ENCODE measurements at places on chromosomes 13 and 19.
A peak's percentile ranks its signal among the peaks of the same experiment; 100 is the strongest.

GRCh38 chr13:30928978-30929377 is 3.5 kb upstream of the TEX26 start:
- DNase-seq, result no peak

GRCh38 chr19:8458380-8458779 is 13.6 kb downstream of the HNRNPM start:
- DNase-seq, result no peak

DNA sequence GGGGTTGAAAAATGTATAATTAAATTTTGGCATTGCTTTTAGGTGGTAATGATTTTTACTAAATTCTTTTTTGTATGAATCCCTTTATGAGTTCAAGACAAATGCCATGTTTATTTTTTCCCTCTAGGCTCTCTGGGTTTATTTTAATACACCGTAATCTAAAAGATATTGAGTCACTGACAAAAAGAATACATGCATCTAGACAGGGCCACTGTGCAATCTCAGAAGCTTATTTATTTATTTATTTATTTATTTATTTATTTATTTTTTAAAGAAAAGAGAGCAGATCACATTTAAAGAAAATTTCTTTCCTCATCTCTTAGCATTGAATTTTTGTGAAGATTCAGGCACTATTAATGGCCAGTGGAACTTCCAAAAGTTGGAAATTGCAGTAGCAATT is 283.9 kb upstream of the SLC10A2 start:
- no peak for DNase-seq

DNA sequence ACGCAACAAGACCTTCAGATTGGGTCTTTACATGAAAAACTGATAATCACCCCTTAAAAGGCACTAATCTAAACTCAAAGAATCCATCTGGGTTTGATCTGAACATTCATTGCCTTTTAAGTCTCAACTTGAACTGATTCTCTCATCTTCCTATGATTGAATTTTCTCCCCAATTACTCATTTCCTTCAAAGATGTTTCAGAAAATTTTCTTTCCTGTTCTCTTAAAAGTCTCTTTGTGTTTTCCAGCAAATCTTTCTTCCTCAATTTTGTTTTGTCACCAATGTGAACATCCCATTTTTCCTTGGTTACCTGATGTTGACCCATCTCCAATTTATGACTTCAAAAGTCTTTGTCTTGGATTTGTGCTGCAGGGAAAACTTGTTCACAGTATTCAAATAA is 234.3 kb downstream of the DACH1 start:
- DNase-seq, result no peak

DNA sequence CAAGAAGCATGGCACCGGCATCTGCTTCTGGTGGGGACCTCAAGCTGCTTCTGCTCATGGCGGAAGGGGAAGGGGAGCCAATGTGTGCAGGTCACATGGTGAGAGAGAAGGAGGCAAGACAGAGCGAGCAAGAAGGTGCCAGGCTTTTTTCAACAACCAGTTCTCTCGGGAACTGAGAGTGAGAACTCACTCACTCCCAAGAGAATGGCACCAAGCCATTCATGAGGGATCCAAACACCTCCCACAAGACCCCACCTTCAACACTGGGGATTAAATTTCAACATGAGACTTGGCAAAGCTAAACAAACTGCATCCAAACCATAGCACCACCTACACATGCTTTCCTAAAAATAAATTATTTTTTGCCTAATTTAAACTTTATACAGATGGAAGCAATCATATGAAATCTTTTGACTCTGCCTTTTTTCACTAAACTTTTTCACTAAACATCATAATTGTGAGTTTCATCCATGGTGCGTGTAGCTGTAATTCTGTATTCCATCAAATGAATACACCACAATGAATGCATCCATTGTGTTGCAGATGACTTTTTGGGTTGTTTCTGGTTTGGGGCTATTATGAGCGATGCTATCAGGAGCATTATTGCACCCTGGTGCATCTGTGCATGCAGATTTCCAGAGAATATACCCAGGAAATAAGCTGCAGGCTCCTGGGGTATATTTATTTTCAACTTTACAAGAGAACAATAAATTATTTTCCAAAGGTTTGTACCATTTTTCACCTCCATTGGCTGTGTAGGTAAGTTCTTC is 14.6 kb upstream of the IPO5 start:
- DNase-seq, result no peak

GRCh38 chr13:98335721-98336120 is 158.7 kb upstream of the RNF113B start:
- DNase-seq, result no peak

GRCh38 chr13:74921326-74921725 is 560.6 kb downstream of the TBC1D4 start:
- no peak for DNase-seq

DNA sequence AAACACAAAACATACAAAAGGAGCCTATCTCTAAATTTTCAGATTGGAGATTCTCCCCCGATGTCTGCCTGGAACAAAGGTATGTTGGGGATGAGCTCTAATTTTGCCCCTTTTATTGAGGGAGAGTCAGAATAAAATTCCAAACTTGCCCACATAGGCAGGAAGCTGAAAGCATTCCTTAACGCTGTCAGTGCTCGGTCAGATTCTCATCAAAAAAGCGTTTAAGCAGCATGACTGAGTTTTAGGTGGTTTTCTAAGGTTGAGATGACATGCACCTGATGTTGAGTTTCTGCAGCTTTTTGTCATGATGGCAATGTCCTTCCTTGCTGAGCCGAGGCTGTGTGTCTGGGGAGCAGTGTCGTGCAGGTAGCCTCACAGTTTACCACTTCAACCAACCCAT is 48.4 kb upstream of the MEDAG start:
- no peak for DNase-seq

DNA sequence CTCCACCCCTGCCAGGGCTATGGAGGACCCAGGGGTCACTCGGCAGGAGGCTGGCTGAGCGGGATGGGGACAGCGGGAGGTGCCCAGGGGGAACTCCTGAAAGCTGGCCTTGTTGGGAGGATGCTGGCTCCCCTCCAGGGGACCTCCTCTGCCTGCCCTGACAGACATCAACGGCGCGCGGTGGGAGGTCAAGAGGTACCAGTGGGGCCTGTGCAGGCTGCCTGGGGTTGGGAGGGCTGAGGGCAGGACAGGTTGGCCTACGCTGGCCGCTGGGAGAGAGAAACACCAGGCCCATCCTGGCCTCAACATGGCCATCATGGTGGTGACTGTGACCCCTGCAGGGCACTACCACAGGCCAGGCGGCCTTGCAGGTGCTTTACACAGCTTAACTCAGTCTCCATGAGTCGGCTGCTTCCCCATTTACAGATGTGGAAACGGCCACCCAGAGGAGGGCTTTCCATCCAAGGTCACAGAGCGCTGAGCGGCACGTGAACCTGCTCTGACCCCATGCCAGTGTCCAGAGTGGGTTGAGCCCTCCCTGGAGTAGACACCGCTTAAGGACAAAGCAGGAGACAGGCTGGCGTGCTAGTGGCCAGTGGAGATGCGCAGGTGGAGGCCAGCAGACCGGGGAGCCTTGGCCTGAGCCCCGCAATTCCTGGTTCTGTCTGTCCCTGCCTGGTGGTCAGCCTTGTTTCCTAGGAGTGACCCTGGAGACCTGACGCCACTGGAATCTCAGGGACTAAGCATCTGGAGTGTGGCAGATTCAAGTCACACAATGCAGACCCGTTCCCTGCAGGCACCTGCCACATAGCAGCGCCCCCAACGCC is 27.6 kb downstream of the CEBPG start:
- DNase-seq, result no peak

GRCh38 chr13:98576200-98576945 is 534 bp downstream of the STK24 start:
- DNase-seq, result peak; percentile 28

DNA sequence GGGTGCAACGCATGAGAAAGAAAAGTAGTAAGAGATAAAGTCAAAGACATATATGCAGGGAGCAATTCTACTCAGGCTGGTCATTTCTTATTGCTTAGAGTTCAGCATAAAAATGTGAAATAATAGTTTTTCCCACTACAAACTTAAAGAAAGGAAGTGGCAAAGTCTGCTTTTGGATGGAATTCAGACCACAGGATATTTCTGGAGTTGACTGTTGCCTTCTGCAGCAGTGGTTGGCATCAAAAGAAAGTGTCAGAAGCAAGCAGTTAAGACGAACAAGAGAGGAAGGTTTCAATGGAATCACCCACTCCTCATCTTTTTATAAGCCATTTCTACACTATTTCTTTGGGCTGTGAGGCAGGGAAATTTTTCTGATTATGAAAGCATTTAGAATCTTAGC is 36.2 kb upstream of the TRPC4 start:
- DNase-seq, result no peak

- DNase-seq, result no peak
These were observed 20.3 kb downstream of the ACTN4 start for GRCh38 chr19:38667661-38668171.

DNA sequence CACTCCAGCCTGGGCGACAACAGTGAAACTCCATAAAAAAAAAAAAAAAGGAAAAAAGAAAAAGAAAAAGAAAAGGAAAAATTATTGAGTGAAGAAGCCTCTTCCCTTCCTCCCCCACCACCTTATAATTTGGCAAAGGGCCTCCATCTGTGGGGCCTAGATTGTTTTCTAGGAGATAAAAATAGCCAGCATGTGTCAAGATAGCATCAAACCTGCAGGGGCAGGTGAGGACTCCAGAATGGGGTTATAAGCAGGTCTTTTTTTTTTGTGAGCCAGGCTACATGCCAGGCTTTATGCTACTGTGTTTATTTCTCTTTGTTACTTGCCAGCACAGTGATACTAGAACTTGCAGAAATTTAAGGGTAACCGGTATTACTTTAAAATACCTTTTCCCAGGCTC is 11.7 kb upstream of the TRIM13 start:
- DNase-seq, result no peak

GRCh38 chr13:21344662-21345176 is 114.4 kb downstream of the ZDHHC20 start:
- no peak for DNase-seq

DNA sequence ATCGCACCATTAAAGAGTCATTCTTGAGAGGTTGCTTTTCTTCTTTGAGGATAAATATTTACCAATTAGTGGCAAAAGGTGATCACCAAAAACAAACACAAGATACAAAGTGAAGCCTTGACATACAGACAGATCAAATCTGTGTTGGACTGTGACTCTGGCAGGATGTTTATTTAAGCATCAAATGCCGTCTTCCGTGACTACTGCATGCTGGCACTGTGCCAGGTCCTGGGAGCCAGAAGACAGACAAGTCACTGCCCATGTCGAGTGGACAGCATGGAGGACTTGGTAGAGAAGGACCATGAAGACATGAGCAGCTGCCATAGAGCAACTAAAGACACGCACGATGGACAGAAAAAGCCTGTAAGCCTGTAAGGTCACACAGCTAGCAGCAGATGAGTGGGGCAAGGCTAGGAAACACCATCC is 92.8 kb upstream of the FARP1 start:
- no peak for DNase-seq
